ENCODE measurements at places on chromosomes 6 and 20.

GRCh38 chr6:148998704-148999103 lies 251.9 kb downstream of the UST start:
- DNase-seq = no peak

DNA sequence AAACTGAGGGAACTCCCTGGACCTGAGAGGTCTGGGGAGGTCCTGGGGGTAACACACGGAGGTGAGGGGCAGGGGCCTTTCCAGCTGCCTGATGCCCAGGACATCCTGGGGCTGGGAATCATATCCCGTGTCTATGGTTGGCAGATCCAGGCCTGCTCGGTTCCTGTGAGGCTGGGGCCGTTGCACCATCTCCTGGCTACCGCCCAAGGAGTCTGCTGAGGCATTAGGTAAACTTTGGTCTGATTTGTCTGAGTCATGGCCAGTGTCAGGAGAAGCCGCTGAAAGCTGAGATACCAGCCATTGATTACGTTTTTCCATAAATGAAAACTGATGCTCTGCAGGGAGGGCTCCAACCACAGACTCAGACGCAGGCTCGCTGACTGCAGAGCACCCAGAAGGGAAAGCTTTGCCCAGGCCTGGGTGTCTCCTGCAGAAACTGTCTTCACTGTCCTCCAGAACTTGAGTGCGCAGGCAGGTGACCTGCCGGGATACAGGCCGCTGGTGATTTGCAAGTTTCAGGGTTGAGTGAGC lies 14.2 kb downstream of the TRAF3IP2 start:
- no peak for DNase-seq

DNA sequence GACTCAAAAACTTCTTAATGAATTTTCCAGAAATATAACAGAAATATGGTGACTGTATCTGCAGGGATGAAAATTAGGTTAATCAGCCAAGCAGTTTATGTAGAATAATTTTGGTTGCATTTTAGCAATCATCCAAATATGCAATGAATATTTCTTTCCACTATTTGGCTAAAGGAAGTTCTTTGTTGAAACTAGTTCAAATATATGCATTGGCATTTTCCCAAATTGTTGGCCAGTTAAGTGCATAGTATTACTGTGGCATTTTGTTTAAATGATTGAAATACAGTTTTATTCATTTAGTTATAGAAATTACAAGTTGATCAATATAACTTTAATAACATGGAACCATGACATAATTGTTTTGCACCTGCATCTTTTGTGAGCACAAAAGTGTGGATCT lies 115.5 kb downstream of the DOK5 start:
- no peak for DNase-seq

DNA sequence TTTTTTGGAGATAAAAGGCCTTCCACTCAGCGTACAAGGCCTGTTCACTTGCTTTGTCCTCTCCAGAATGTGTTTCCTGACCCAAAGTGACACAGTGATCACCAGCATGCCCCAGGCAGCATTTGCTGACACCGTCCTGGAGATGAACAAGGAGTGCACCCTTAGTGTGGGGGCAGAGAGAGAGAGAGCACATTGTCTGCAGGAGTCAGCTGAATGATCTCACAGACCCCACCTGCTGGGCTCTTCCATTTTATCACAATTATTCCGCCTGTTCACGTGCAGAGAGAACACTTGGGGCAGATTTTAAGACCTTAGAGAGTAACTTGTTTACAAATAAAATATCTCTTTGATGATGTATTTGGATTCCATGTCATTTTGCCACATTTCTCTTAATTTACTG lies 22.4 kb upstream of the MAS1L start:
- no peak for DNase-seq

GRCh38 chr6:31308050-31308844 lies 36.4 kb upstream of the HLA-C start:
- peak; percentile 70 for DNase-seq

DNA sequence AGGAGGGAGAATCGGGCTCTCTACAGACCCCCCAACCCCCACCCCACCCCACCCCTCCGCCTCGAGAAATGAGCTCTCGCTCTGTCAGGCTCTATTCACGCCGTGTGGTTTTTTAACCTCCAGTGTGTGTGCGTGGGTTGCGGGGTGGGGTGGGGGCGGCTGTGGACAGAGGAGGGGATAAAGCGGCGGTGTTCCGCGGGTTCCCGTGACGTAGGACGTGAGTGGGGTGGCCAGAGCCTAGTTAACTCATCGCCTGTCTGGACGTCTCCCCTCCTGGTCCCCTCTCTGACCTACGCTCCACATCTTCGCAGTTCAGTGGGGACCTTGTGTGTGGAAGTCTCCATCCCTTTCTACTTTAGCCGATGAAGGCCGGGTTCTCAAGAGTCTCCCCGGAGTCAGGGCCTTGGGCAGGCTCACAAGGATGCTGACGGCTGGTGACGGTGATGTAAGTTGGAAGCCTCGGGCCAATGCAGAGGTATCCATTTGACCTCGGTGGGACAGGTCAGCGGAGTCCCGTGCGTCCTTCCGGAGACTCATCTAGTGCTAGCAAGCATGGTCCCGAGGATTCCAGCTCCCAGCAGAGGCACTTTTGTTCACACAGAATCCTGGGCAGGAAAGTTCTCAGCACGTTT lies 1507.1 kb upstream of the DEFB115 start:
- DNase-seq = no peak

- DNase-seq = no peak
These were observed 143.8 kb downstream of the F13A1 start for GRCh38 chr6:6176586-6177228.

GRCh38 chr6:41656002-41656691 lies 17.9 kb downstream of the MDFI start:
- DNase-seq = no peak

GRCh38 chr20:62025394-62025793 lies 40.3 kb downstream of the TAF4 start:
- no peak for DNase-seq

- no peak for DNase-seq
These were observed 29.5 kb downstream of the RBM38 start for GRCh38 chr20:57420571-57421252.

DNA sequence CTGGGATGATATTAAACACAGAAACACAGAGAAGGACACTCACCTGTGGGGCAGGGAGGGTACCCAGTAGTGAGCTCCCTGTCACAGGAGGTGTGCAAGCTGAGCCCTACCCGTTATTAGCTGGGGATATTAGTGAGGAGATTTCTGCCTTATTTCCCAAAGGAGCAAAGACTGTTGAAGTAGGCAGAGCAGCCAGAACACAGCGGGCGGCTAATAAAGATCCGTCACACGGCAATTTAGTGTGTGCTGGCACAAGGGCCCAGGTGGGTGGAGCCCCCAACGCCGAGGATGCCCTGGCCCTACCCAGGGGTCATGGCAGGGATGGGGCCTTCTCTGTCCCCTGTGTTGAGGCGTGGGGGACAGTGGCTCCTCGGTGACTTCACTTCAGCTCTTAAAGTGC lies 8.3 kb downstream of the VSTM2L start:
- no peak for DNase-seq

- no peak for DNase-seq
These were observed 39.3 kb downstream of the GSTA2 start for GRCh38 chr6:52724042-52724405.

- DNase-seq = no peak
These were observed 277.6 kb downstream of the CLIC5 start for GRCh38 chr6:45738057-45738455.

DNA sequence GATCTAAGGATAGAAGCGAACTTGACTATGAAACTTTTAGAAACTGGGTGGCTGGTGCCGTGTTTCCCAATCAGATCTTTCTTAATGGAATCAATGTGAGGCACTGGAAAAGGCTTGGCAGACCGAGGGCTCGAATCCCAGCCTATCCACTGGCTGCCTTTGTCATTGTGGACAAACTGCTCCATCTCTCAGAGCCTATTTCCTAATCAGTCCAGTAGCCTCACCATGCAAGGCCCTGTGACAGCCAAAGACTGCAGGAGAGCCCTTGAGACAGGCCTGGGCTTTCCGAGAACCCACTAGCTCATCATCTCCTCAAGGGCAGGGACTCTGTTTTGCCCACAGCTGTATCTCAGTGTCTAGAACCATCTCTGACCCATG lies 43.4 kb downstream of the SPDEF start:
- no peak for DNase-seq

DNA sequence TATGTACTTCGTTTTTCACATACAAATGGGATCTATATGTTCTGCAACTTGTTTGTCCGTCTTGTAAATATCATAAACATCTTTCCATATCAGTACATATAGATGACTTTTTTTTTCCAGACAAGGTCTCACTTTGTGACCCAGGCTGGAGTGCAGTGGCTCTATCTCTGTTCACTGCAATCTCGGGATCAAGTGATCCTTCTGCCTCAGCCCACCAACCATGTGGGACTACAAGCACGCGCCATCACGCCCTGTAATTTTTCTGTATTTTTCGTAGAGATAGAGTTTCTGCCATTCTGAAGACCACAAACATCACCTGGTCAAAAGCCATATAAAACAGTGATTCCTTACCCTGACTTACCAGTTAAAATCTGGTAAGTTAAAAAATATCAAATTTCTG lies 37.7 kb upstream of the SYNCRIP start:
- DNase-seq = no peak

DNA sequence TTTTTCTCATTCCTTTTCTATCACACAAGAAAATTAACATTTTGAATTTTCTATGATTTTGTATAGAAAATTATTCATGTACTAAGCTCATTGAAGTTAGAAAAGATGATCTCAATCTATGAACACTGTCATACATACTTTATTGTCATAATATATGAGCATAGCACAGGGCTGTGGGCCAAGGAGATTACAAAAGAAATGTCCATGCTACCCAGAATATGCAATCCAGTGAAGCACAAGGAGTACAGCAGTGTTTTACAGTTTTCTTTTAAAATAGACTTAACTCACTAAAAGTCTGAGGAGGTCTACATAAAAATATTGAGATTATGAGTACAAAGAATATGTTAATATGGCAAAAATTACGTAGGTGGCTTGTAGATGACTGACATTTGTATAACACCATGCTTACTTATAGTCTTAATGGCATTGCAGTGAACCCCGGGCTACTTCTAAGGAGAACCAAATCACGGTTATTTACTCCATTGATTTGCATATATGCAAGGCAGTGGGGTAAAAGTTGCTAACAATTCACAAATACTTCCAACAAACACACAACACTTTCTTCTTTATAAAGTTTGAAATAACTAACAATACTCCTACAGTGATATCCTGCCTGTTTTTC lies 257.1 kb downstream of the BCKDHB start:
- DNase-seq = no peak

All from GM10248 (cell line).